CD4-positive, alpha-beta T cell treated with Interleukin-21 for 1 hour (primary cell): ENCODE measurements at places on chromosomes 2 and 18.

DNA sequence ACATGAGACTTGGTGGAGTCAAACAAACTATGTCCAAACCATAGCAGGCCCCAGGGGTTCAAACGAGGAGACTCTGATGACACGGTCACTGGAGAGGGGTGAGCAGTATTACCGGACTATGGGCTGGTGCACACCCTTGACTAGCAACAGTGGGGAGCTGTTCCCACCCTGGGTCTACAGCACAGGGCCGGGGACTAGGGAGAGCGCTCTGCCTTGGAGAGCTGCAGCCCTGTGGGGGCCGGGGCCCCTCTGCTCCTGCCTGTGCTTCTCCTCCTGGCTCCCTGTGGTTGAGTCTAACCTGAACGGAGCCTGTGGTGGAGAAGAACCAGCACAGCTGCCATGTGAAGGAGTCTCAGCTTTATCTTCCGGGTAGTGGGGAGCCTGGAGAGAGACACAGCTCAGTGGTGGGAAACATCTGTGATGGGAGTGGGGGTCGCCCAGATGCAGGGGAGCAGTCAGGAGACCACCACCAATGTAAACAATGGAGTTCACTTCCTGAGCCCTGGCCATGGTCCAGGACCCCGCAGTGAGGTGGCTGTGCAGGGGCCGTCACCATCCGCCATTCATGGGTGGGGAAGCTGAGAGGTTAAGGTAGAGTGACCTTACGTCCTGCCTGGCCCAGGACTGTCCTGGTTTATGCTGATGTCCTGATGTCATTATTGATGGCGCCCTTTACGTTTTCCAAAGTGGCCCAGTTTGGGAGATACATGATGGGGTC, 195.7 kb upstream of the TWIST2 start:
- DNase-seq: no peak

GRCh38 chr2:203814661-203815540, 52.7 kb upstream of the CTLA4 start:
- DNase-seq: peak; percentile 81

GRCh38 chr2:180449171-180449915, 442.2 kb upstream of the CWC22 start:
- DNase-seq: no peak

DNA sequence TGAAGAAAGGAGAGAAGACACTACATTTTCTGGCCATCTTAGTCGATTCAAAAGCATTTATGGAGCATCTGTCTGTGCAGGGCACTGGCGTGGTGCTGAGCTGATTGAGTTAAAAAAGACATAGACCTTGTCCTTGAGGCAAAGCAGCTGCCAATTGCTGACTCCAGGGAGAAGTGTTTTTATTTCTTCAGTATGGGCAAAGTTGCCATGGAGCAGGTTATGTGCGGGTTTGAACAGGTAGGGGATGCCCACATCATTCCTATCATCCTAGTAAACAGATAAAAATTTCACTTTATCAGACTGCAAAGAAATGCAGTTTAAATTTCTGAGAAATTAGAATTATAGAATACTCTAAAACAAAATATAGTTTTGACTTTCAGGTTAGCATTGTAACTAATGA, 125.8 kb downstream of the NUP35 start:
- DNase-seq: no peak

DNA sequence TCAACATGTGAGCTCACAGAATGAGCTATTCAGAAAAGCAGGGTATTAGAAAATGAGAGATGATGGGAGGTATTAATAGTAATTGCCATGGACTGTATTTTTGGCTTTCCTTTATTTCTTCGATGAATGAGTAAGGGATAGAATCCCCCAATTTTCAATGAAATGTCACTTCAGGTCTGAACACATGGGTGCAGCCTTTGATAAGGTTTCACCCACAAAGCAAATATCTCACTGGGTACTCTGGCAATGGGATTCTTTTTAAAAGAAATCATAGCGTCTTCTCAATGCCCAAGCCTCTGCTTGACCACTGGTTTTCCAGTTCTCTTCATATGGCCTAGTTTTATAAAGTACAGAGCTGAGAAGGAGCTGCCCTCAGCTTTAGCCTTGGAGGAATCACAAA, 610.5 kb upstream of the FANCL start:
- DNase-seq: no peak

DNA sequence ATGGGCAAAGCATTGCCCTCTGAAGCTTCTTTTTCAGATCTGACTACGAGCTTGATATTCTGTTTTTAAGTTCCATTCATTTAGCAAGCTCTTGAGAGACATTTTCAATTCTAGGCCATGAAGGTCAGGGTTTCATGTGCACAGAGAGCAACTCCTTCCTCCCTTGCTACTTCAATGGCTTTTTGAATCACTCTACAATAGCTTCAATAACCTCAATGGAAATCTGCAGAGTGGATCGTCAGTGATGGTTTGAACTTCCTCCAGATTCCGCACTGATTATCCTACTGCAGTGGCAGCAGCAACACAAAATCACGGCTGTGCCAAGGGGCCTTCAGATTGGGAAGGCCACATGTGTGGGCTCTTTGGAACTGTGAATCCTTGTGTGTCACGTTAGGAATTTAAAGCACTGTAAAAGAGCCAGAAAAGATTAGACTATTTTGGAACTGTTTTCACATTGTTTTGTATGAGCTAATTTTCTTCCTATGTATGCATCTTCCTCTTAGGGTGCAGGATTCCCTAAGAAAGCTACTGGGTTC, 88.4 kb upstream of the MGAT4A start:
- no peak for DNase-seq

DNA sequence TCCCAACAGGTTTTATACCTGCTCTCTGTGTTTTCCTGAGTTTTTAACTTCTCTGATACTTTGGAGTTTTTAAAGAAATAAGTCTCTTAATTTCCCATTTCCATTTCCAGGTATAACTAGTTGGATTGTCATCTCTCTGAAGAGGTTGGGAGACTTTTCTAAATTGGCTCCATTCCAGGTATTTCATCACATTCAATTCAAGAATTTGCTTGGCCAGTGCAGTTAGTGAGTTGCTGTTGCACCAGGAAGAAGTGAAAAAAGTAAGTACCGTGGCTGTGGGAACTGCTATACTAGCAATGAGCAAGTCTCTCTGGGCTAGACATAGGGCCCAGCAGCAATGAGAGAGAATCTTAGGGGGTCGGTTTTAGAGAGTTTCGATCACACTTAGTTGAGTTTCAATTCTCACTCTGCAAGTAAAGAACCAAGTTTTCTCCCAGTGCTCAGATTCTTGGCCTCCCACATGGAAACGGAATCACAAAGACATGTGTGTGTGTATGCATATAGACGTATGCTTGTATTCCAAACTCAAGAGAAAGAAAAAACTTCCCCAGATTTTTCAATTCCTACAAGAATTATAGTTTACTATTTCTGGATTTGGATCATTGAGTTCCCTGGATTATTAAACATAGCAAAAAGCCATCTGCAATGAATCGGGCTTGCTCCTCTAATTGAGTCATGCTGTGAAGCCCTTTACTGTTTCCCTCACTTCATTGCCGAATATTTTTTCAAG, 894.4 kb downstream of the BCL11A start:
- DNase-seq: no peak

GRCh38 chr2:101012706-101013181, 10.7 kb downstream of the RPL31 start:
- DNase-seq: peak; percentile 56

- DNase-seq: peak; percentile 46
These were observed 669 bp upstream of the PIKFYVE start for GRCh38 chr2:208265371-208265800.

DNA sequence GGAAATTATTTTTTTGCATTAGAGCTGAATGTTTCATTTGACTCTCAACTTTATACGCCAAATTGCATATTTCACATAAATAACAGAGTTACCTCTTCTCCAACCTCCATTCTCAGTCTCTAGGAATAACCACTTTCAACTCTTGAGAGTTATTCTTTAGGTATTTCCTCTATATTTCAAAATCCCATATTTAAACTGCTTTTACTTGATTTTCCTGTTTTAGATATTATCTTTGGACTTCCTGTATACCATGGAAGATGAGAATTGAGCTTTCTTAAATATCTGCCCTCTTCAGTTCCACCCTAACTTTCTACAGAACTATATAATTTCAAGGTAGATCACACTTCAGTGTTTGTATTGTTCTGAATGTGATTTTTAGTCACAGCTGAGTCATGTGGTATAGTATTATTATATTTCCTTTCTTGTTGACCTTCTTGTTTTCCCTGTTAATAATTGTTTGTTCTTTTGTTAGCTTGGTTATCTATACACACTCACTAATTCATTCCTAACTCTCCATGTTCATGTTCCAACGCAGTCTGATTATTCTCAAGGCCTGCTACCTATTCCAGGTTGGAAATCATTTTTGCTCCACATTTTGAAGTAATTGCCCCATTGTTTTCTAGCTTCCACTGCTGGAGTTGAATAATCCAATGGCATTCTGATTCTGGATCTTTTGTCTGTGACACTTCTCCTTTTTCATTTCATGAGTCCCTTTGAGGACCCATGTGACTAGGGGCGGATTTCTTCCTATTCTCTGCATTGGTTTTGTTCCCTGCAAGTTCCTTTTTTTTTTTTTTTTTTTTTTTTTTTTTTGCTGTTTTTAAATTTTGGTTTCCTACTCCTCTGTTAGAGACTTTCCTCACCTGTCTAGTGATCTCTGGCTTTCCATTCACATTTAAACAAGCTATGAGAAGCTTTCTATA, 156.8 kb upstream of the RBMS1 start:
- DNase-seq: no peak

DNA sequence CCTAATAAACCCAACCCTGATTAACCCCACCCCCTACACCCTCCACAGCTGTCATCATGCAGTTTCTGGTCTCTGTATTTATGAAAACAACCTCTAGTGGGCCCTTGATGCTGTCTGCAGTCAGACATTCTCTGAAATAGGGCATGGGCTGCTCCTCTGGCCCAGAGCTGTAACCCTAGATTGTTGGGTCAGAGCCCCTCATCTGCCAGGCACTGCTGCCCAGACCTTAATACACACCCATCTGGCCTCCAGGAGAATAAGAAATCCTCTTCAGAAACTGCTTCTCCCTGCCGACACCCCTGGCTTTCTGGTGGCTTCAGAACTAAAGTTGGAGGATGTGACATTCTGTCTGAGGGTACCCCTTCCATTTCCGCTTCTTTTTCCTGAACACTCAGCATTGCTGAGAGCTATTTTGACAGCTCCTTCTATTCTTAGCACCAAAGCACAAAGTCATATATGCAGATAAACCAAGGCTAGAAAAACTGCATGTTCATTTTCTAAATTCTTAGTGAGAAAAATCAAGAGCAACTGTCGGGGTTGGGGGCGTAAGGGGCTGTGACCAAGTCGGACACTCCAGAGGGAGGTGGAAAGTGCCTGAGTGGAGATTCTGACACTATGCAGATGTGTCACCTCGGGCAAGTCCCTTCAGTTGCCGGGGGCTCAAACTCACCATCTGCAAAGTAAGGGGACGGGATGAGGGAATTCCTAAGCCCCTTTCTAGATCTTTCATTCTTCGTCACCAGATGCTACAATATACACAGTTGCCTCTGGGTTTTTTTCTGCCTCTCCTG, 28.7 kb downstream of the SRSF7 start:
- peak; percentile 53 for DNase-seq

- no peak for DNase-seq
These were observed 959.0 kb upstream of the SLC39A10 start for GRCh38 chr2:194698012-194698411.

- no peak for DNase-seq
These were observed 73.6 kb downstream of the COA5 start for GRCh38 chr2:98534761-98535160.

DNA sequence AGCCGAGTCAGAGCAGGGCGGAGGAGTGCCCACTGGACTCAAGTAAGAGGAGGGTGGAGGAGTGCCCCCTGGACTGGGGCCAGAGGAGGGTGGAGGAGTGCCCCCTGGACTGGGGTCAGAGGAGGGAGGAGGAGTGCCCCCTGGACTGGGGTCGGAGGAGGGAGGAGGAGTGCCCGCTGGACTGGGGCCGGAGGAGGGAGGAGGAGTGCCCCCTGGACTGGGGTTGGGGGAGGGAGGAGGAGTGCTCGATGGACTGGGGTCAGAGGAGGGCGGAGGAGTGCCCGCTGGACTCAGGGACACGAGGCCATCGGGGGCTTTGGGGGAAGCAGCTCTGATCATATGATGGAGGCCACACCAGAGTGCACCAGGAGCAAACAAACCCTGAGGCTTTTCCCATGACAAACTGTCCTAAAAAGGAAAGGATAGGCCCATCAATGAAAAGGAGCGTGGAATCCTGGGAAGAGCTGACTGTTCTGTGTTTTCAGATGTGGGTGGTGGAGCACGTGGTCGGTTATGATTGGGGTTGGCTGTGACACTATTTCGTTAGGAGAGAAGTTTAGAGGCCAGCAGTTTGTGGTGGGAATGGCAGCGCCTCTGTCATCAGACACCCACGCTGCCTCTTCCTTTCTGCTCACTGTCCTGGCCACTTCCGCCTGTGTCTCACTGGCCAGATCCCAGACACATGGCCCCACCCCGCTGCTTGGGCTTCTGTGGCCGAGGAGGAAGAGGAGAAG, 24.5 kb upstream of the HPCAL1 start:
- peak; percentile 31 for DNase-seq

- DNase-seq: no peak
These were observed at the start of gene B4GALT6 for GRCh38 chr18:31684279-31685096. TSS of gene B4GALT6 (minus strand) at chr18:31684581. CDS start at chr18:31684426, 155 bp downstream.

GRCh38 chr2:165839610-165840009, 45.6 kb upstream of the GALNT3 start:
- DNase-seq: no peak

DNA sequence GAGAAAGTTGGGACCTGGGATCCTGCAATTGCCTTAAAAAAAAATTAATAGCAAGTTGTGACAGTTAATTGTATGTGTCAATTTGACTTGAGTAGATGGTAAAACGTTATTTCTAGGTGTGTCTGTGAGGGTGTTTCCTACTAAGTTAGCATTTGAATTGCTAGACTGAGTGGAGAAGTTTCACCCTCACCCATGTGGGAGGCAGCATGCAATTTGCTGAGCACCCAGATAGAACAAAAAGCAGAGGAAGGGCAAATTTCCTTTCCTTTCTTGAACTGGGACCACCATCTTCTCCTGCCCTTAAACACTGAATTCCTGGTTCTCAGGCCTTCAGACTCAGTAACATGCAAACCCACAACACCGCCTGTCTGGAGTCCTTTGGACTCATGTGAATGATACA, 455.7 kb downstream of the GALR1 start:
- DNase-seq: no peak

GRCh38 chr2:28927878-28928277, 33.4 kb downstream of the WDR43 start:
- no peak for DNase-seq

DNA sequence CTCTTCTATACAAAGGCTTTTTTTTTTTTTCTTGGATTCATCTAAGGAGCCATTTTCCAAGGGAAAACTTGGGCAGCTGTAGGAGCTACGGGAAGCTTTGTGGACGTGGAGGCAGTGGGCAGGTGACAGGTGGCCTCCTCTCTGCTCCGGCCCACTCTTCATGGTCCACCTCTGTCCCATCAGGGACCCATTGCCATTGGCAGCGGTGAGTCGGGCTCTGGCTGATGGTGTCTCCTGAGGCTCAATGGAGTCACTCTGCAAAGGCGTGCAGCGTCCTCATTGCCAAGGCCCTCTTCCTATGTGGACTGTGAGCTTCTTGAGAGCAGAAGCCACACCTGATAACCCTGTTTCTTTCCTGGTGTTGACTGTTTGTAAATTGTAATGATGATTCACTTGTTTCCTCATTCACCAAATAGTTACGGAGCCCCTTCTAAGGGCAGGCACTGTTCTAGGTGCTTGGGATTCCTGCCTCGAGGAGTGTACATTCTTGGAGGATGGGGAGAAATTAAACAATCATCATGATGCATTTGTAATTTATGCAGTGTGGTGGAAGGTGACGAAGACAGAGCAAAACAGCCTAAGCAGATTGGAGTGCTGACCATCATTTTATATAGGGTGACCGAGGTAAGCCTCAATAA, 240.3 kb upstream of the HS6ST1 start:
- no peak for DNase-seq
